ENCODE measurements at places on chromosomes 11 and 22.

GRCh38 chr11:108743851-108744250, 79.0 kb downstream of the DDX10 start:
- no peak for DNase-seq

DNA sequence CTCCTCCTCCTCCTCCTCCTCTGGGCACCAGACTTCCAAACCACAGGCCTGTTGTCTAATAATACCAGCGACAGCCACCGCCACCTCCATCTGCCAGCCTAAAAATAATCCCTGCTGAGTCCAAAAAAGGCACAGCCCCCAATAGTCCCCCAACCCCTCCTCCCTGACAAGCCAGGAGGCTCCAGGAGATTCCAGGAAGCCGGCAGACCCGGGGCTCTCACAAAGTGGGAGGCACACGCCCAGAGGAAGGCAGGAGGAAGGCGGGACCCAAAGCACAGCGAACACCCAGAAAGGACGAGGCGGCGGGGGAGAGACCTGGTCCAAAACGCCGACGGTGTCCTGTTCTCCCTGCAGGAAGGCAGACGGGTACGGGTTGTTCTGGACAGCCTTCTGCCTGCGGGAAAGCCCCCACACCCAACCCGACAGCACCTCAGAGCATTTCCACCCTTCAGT, 5.9 kb downstream of the IGSF9B start:
- DNase-seq = no peak

- DNase-seq = no peak
Measured at GRCh38 chr22:49433717-49434611, 393.7 kb downstream of the BRD1 start.

- DNase-seq = no peak
Measured at GRCh38 chr22:28373831-28374230, 305.8 kb downstream of the TTC28 start.

- peak; percentile 22 for DNase-seq
Measured at GRCh38 chr11:61162092-61162941, 1.1 kb upstream of the VPS37C start.

- no peak for DNase-seq
Measured at GRCh38 chr11:120268686-120269085, 28.7 kb downstream of the POU2F3 start.

DNA sequence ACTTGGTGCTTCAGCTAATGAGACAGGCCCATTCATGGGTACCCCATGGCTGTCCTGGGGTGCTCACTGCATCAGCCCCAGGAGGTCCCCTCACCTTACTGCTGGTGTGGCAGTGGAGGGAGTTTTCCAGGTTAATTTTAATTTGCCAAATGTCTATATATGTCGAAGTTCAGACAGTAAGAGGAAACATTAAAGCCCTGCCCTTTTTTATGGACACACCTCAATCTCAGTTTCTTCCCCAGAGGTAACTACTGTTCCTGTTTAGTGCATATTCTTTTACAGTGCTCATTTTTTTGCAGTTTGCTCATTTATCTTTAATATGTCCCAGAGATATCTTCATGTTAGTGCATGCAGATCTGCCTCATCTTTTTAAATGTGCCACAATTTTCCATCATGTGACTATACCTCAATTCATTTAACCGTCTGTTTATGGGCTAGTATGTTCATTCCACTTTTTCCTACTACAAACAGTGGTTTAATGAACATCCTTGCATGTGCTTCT, 11.6 kb downstream of the PANX1 start:
- no peak for DNase-seq
